ENCODE measurements at places on chromosomes 13 and 19.
A peak's percentile ranks its signal among the peaks of the same experiment; 100 is the strongest.

- DNase-seq = no peak
Measured at GRCh38 chr13:81133066-81133465, 792.1 kb upstream of the SPRY2 start.

GRCh38 chr19:57363688-57364181, 384 bp downstream of the TRAPPC2B start:
- peak; percentile 20 for DNase-seq

- DNase-seq = no peak
Measured at GRCh38 chr19:21134934-21135366, 6.9 kb upstream of the ZNF431 start.

GRCh38 chr13:53856573-53857195, 828.1 kb downstream of the OLFM4 start:
- DNase-seq = no peak

- DNase-seq = no peak
Measured at GRCh38 chr13:39119422-39119821, 81.2 kb downstream of the NHLRC3 start.

GRCh38 chr13:76826527-76826926, 59.7 kb downstream of the KCTD12 start:
- no peak for DNase-seq

DNA sequence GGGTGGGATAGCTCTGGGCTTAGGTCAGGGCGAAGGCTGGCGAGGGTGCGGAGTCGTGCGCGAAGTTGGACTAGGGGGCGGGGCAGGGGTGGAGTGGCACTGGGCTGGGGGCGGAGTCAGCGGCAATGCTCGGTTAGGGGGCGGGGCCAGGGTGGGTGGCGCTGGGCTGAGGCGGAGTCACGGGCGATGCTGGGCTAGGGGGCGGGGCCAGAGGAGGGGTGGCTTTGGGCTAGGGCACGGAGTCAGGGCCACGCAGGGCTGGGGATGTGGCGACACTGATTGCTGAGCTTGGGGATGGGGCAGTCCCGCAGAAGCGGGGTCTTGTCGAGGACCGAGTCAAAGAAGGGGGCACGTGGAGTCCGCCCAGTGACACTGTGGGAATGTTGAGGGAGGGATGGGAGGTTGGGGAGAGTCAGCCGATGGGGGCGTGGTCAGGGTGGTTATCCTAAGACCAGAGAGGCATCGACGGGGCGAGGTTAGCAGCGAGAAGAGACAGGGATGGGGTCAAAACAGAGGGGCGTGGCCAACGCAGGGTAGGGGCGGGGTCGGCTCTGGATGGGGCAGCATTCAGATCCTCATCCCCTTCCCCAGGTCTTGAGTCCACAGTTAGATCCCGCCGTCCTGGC, 8.7 kb downstream of the HOMER3 start:
- peak; percentile 49 for DNase-seq

- no peak for DNase-seq
Measured at GRCh38 chr13:111410232-111411021, 90.0 kb downstream of the TEX29 start.

- peak; percentile 42 for DNase-seq
Measured at GRCh38 chr19:50358483-50359327, 6.7 kb downstream of the NAPSA start.

GRCh38 chr19:29675120-29675649, 9.9 kb downstream of the PLEKHF1 start:
- no peak for DNase-seq

DNA sequence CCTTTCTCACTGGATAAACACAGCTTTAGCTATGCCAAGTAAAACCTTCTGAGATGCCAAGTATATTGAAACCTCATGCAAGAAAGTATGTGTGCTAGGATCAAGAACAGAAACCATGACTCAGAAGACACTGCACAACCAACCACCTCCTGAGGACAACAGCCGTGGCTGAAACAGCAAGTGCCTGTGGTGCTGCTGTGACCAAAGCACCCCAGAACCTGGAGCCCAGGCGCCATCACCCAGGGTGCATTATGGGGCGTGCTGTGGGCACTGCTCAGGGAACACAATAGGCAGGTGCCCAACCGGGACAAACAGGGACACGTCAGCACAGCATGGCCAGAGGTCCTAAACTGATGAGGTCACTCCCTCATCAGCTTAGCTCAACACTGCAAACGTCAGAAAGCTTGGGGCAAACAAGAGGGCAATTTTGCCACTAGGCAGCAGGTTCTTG, 101.3 kb upstream of the SLC15A1 start:
- peak; percentile 66 for DNase-seq

GRCh38 chr13:44365008-44365407, 8.6 kb upstream of the SERP2 start:
- DNase-seq = peak; percentile 51

DNA sequence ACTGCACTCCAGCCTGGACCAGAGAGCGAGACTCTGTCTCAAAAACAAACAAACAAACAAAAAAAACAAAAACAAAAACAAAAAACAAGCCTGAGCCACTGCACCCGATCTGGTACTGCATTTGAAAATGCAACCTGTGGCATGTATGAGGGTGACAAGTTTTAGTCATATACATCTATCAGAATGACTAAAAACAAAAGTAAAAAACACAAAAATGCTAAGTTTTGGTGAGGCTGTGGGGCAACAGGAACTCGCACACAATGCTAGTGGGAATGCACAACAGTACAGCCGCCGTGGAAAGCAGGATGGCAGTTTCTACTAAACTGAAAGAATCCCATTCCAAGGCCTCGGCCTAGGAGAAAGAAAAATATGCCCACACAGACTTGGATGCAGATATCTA, 7.8 kb downstream of the EBPL start:
- no peak for DNase-seq

DNA sequence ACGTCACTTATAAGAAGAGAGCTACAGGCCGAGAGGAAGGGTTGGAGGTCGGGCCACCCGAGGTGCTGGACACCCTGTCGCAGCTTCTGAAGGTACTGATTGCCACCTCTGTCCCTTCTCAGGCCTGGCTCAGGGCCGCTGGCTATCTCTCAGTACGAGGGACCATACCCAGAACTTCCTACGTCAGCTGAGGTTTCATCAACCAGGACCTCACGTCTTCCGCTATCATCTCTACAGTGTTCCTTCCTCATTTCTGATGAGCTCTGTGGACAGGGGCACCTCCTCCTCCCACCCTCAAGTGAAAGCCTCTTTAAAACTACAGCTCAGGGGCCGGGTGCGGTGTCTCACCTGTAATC, 58.2 kb upstream of the USE1 start:
- no peak for DNase-seq

DNA sequence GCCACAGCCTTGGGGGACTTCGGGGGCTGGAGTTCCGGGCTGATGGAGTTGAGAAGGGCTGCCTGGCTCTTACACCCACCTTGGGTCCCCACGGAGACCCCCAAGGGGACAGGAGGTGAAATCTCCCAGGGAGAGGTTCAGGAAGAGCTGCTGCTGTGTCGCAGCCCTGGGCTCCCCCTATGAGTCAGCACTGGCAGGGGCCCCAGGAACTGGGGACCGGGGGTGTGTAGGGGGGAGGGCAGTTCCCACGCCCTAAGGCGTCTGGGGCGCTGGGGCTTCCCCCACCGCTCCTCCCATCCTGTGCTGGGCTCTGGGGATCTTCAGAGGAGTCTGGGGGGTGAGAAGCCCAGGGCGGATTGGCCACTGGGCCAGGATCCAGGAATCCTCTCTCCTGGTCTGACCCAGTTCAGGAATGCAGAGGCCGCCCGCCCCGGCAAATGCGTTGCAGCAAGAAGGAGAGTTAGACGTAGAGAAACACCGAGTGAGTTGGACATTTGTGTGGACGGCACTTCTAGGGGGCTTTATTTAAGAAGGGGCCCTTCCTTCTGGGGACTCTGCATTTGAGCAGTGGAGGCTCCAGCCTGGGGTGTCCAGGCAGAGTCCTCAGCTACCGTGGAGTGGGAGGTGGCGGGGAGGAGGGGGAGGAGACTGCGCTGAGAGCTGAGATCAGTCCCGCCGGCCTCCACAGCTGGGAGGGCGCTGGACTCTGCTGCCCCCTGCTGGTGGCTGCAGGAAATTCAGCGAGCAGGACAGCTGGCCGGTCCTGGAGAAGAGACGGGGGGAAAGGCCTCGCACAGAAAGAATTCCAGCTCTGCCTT, 15.0 kb upstream of the NANOS3 start:
- DNase-seq = peak; percentile 98

DNA sequence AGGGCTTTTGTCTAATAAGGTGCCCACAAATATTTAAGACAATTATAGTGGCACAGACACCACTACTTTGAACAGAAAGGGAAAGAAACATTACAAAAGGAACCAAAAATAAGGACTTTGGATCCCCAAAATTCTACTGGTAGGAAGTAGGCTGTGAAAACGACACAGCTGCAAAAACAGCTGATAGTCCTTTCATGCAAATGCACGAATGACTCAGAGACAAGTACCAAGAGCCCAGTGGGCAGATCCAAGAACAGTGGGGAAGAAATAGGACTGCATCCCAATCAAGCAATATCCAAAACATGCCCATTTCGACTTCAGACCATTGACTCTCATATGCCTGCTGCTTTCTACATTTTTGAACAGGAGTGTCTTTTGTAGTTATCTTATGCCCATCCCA, 269.4 kb upstream of the NBEA start:
- no peak for DNase-seq

DNA sequence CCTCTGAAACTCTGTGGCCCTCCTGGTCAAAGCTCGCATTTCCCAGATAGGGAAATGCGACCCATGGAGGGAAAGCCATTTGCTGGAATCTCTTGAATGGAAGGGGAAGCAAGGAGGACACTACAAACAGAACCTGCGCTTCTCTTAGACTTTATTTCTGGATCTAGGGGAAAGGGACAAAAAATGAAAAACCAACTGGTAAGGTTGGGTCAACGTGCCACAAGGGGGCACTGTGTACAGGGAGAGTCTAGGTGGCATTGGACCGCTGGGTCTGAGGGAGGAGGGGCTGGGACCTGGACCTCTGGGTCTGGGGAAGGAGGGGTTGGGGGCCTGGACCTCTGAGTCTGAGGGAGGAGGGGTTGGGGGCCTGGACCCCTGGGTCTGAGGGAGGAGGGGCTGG, 5.0 kb downstream of the KLK4 start:
- DNase-seq = peak; percentile 6

GRCh38 chr13:67632590-67632989, 402.5 kb upstream of the PCDH9 start:
- no peak for DNase-seq

DNA sequence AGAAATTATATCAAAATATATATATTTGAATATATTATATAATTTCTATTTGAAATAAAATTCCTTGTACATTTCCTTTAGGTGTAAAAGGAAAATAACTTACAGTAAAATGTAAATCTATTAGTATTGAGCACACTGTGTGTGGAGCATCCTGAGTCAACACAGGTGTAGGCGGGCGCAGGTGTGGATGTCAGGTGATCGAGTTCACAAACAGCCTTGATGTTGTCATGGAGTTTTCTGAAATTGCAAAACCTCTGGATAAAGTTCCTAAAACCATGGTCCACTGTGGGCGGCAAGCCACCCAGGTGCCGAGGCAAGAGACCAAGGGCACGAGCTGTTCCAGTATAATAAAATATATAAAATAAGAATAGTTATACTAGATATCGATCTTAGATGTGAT, 27.7 kb upstream of the MCF2L start:
- no peak for DNase-seq

DNA sequence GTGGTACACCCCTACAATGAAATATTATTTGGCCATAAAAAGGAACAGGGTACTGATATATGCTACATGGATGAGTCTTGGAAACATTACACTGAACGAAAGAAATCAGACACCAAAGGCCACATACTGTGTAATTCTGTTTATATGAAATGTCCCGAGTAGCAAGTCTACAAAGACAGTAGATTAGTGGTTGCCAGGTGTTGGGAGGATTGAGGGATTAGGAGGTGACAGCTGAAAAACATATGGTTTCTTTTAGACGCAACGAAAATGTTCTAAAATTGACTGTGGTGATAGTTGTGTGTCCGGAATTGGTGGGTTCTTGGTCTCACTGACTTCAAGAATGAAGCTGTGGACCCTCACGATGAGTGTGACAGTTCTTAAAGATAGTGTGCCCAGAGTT, 35.1 kb downstream of the IL17D start:
- DNase-seq = no peak

DNA sequence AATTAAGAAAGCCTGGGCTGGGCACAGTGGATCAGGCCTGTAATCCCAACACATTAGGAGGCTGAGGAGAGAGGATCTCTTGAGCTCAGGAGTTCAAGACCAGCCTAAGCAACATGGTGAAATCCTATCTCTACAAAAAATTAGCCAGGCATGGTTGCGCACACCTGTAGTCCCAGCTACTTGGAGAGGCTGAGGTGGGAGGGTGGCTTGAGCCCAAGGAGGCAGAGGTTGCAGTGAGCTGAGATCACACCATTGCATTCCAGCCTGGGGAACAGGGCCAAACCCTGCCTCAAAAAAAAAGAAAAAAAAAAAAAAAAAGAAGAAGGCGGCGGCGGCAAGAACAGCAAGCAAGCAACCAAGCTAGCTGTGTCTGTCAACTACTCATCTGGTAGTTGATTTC, 26.7 kb downstream of the TSC22D1 start:
- DNase-seq = peak; percentile 3

- DNase-seq = no peak
Measured at GRCh38 chr13:52366291-52366690, 39.7 kb downstream of the THSD1 start.

DNA sequence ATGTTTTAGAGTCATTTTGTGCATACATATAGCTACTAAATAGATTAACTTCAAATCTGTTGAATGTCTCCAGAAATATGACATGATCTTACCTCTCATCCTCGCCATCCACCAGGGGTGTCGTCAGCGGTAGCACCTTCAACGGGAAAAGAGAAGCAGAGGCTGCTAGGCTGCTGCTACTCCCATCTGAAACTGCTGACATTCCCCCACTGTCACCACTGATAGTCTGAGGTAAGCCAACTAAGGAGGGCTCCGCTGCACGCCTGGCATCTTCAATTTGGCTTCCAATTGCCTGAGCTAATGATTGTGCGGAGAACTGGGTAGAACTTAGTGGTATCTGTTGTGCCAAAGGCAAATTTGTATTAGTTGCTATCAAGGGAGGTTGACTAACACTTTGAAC, 3.1 kb downstream of the TSC22D1 start:
- DNase-seq = peak; percentile 18

DNA sequence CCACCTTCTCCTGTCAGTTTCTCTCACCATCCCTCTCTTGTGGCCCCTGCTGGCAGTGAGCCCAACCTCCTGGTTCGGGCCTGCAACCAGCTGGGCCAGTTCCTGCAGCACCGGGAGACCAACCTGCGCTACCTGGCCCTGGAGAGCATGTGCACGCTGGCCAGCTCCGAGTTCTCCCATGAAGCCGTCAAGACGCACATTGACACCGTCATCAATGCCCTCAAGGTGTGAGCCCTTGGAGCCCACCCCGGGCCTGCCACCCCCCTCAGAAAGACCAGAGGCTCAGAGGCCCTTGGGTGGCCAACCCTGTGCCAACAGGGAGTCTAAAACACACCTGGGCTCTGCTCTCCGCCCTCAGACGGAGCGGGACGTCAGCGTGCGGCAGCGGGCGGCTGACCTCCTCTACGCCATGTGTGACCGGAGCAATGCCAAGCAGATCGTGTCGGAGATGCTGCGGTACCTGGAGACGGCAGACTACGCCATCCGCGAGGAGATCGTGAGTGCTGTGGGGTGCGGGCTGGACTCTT, 13.8 kb downstream of the FUZ start:
- no peak for DNase-seq

Measured in EH (cell line).